Stimulated activated CD4-positive, alpha-beta T cell treated with anti-CD3 and anti-CD28 coated beads, Interleukin-15, amount 100 ng/mL, for 1 hour (primary cell): ENCODE measurements at places on chromosomes 7 and 10.

DNA sequence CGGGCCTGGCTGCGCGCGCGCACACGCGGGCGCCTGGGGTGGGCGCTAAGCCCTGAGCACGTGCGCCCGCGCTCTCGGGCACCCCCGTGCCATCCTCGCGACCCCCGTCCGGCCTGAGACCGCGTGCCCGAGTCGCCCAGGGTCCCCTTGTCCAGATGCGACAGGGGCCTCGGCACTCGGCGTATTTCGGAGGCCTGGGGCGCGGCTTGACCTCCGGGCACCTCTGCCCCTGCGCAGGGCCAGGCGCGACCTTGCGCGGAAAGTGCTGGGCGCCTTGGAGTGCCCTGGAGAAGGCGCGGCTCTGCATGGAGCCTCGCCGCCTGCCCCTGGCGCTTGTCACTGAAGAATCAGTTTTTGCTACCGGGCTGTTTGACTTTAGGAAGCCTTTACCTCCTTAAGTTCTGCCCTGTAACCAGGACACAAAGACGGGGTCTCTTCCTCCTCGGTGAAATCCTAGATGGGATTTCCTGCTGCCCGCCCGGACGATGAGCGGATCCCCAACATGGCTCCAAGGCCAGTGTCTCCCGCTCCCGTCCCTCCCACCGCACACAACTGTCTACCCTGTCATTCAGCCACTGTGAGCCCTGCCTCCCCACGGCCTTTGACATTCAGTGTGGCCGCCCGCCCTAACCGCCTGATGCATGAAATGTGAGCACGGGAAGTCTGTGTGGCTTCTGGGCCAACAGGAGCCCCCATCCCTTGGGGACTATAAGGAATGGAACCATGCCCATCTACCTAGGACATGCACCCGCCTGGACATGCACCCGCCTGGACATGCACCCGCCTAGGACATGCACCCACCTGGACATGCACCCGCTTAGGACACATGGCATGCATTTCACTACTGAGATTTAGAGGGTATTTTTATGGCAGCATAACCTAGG is 1.1 kb upstream of the STK32C start:
- no peak for DNase-seq

DNA sequence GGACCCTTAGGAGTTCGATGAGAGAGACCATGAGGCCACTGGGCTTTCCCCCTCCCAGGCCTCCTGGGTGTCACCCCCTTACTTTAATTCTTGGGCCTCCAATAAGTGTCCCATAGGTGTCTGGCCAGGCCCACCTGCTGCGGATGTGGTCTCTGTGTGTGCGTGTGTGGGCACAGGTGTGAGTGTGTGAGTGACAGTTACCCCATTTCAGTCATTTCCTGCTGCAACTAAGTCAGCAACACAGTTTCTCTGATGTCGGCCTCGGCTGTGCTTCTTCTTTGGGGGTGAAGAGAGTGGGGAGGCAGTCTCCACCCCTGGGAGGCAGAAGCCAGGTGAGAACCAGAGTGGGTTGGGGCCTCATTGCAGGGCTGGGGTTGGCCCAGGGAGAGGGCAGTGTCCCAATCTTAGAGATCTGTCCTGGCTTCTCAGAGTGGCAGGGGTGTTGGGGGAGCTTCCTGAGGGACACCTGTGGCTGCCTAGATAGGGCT is 1.5 kb downstream of the PVRIG start:
- DNase-seq: peak; percentile 62

GRCh38 chr10:96023168-96023567 is 20.2 kb upstream of the CCNJ start:
- no peak for DNase-seq

- no peak for DNase-seq
Observed at GRCh38 chr7:26356929-26357798, 65.5 kb downstream of the SNX10 start.

DNA sequence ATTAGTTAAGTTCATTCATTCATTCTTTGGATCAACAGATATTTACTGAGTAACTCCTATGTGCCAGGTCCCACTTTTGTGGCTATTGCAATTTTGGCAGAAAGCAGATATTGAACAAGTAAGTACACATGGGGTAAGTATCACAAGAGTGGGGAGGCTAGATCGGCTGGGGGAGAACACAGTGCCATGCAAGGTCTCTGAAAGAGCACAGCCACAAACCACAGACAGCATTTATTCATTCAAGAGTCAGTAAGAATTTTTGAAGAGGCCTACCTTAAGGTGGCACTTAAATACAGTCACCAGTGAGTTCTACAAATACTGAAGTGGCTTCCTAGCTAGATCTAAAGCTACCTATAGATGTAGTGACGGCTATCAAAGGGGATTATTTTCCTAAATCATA is 304.2 kb downstream of the RNLS start:
- DNase-seq: no peak

- no peak for DNase-seq
Observed at GRCh38 chr7:3922175-3922635, 621.2 kb downstream of the SDK1 start.

GRCh38 chr10:126533644-126534043 is 136.8 kb downstream of the C10orf90 start:
- DNase-seq: no peak

DNA sequence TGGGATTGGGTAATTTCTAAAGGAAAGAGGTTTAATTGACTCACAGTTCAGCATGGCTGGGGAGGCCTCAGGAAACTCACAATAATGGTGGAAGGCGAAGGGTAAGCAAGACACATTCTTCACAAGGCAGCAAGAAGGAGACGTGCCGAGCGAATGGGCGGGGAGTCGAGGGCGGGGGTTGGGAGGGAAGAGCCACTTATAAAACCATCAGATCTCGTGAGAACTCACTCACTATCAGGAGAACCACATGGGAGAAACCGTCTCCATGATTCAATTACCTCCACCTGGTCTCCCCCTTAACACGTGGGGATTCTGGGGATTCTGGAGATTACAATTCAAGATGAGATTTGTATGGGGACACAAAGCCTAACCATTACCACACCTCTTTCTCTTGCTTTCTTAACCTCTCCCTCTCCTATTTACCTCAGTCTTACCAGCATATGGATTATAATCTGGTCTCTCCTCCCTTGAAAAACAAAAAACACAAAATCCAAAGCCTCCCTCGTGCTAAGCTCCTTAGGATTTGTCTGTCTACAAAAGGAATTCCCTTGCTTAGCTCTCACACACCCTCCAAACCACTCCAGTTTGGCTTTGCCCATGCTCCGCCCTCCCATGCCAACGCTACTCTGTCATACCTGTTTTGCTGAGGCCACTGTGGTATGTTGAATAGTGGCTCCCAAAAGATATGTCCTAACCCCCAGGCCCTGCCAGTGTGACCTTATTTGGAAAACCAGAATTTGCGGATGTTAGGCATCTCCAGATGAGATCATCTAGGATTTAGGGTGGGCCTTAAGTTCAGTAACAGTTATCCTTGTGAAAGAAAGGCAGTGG is 19.6 kb upstream of the EFCAB10 start:
- no peak for DNase-seq

DNA sequence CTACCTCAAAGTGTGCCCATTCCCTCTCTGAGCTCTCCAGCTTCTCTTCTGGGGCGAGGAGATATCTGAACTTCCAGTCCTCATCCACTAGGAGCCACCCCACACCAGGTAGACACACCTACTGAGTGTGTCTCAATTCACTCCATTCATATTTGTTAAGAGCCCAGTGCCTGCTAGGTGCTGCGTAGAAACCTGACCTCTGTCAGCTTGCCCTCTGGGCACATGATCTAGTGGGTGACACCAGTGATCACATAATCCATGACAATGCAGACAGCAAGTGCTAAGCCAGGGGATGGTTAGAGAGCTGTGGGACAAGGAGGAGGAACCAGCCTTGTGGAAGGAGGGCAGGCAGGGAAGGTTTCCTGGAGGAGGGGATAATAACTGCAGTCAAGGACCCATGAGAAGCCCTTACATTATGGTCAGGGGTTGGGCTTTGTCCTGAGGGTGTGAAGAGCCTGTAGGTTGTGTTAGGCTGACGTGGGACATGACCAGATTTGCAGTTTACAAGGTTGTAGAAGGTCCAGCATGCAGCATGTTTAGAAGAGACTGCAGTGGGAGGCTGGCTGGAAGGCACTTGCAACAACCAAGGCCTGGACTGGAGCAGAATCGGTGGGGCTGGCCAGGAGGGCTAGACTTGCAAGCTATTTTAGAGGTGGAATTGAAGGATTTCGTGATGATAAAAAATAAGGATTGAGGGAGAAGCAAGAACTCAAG is 81.8 kb downstream of the COL13A1 start:
- DNase-seq: no peak

DNA sequence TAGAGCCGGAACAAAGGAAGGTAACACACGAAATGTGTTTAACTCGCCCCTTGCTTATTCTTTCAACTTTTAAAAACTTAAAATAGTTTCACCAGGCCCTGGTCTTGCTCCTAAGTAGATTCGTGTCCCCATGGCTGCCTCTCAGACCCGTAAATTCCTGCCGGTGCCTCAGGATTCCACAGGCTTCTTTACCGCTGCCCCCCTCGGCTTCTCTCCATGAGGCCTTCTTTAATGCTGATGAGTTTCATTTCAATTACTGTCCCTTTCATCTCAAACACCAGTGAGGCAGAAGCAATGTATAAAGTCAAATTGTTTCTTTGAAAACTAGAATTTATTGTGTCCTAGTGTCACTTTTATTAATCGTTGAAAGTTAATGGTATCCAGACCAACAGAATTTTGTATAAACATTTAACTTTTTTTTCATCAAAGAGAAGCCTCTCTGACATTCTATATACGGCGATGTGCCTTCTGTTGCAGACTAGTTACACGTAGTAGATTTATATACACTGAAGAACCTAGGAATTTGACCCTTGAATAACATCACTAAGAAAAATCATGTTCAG is 225.2 kb downstream of the C7orf25 start:
- no peak for DNase-seq

GRCh38 chr7:123154231-123154860 is 45.4 kb downstream of the SLC13A1 start:
- no peak for DNase-seq

- no peak for DNase-seq
Observed at GRCh38 chr10:70615784-70616522, 13.4 kb upstream of the PRF1 start.

DNA sequence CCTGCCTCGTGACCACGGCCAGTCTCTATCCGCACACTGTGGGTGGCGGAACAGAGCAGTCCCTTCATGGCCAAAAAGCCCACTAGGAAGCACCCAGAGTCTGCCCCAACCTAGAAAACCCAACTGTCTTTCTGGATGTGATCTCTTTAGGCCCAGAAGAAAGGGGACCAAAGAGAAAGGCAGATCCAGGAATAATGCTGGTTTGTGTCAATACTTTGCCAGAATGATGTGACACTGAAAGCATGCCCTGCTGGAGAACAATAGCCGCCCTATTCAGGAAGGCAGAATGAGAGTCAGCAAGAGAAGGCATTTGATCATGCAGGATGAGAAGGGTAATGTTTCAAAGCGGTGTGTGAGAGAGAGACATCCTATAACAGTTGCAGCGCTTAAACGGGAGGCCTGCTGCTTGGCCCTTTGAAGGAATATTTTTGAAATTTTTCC is 274.7 kb downstream of the USP6NL start:
- no peak for DNase-seq
